ENCODE measurements at places on chromosomes 12 and 14.

DNA sequence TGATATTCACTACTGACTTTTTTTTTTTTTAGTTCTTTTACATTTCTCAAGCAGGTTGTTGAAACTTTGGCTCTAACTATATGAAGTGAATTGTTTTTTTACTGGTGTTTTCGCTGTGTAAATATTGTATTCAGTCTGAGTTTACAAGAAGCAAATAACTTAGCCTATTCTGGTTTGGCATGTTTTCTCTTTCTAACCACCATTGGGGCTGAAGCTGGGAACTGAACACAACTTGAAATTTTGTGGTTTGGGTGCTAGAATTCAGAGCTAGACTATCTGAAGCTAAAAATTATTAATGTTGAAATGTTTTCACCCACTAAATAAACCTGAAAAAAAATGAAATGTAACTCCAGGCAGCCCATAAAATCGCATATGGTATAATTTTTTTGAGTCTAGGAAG is 37.2 kb downstream of the RAD51B start:
- no peak for DNase-seq

GRCh38 chr12:3259973-3260372 is 182.8 kb downstream of the TSPAN9 start:
- no peak for DNase-seq

GRCh38 chr12:96335270-96335669 is 65.0 kb downstream of the CDK17 start:
- no peak for DNase-seq

DNA sequence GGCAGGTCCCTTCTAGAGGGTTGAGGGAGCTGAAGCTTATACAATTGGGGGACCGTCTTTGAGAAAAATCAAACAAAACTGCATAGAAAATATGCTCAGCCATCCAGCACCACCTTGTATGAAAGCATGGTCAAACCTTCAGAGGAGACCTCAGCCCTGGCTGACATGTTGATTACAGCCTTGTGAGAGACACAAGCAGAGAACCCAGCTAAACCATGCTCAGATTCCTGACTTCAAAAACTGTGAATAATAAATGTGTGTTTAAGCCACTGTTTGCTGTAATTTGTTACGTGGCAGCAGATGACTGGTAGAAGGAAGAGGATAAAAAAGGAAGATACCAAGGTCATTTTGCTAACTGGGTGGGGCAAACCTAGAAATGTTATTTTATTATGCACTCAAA is 115.7 kb downstream of the NUAK1 start:
- DNase-seq = no peak

GRCh38 chr12:116215023-116215422 is 62.5 kb downstream of the MED13L start:
- DNase-seq = no peak

DNA sequence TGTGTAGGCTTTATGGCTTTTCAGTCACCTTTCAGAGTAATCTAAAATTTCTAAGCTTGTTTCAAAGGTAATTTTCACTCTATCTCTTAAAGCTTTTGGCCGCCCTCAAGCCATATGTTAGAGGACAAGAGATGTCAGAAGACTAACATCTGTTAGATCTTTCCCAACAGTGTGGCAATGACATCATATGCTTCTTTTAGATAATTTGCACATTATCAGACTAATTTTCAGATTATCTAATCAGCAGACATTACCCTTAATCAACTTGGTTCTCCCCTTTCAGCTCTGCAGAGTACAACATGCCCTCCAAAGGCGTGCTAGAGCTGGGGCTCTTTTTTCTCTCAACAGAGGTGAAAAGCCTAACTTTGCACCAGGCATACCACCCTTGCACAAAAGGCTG is 207.1 kb downstream of the DPF3 start:
- DNase-seq = no peak

- DNase-seq = no peak
Measured at GRCh38 chr12:79822475-79822874, 112.4 kb downstream of the PPP1R12A start.

DNA sequence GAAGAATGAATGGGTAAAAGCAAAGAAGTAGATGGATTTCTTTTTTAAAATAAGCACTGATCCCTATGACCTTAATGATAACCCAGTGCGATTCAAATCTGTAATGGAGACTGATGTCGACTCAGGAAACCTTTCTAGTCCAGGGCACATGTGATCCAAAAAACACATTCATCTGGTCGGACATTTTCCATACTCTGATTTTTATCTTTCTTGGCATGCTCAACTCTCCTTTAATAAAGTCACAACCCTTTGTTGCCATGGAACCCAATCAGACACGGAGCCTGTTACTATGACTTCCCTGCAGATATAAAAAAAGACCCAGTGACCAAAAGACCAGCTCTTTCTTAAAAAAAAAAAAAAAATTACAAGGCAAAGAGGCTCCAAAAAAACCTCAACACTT is 27.9 kb downstream of the TMCC3 start:
- no peak for DNase-seq

DNA sequence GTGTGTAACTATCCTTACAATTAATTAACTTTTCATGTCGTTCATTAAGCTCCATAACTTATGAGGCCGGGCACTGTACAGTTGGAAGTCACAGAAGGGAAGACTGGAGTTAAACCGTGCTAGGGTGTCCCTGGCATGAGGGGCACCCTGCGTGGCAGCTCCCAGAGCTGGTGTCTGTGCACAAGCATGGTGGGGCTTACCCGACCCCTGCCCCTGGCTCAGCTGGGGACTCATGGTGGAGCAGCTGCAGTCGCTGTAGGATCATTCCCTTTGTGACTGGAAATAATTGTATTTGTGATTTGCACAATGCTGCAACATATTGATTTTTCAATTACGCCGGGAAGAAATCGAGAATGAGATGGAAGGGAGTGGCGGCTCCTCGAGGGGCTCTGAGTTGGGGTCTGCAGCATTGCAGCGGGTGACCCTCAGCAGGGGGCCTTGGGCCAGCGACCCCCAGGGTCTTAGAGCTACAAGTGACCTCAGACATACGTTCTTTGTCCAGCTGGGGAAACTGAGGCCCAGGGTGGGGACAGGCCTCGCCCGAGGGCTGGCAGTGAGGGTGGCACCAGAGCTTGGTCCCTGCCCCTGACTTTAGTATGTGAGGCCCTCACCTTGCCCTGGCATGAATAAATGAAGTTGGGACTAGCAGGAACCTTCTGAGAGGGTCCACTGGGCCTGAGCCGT is 125.4 kb downstream of the KIF26A start:
- peak; percentile 35 for DNase-seq

- no peak for DNase-seq
Measured at GRCh38 chr14:92633724-92634123, 114.7 kb downstream of the LGMN start.

Measured in mesothelial cell of epicardium (in vitro differentiated cells).